ENCODE measurements at places on chromosomes 6 and 20.
A peak's percentile ranks its signal among the peaks of the same experiment; 100 is the strongest.

DNA sequence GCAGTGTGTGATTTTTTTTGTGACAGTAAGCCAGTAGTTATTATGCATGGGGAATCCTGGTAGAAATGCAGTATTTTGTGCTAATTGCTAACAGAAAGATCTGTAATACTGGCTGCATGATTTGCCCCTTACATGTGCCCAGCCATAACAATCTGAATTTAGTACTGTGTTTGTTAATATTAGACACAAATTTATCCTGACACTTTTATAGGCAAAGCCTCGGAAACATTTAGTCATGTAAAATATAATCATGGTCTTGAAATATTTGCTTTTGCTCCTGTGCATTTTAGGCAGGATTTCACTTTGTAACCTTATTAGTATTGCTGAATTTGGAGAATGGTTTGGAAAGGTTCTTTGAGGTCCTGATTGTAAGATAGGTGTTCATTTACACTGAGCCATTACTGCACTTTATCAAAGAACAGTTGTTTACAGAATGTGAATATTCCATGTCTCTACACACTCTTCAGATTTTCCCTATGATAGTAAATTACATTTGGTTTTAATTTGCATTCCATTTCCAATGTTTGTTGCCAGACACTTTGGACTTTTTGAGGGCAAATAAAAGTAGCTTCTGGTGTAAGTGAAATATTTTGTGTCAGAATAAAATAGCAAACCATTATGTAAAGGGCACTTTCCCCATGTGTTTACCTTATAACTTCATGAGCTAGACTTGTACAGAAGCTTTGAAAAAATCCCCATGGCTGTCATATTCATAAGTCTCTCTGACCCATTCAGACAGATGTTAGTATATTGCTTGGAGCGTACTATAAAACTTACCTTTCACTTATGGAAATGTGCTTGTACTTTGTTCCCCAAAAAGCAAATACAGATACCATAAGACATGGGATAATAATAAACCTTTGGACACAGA, 349.9 kb downstream of the ARHGAP18 start:
- no peak for DNase-seq

DNA sequence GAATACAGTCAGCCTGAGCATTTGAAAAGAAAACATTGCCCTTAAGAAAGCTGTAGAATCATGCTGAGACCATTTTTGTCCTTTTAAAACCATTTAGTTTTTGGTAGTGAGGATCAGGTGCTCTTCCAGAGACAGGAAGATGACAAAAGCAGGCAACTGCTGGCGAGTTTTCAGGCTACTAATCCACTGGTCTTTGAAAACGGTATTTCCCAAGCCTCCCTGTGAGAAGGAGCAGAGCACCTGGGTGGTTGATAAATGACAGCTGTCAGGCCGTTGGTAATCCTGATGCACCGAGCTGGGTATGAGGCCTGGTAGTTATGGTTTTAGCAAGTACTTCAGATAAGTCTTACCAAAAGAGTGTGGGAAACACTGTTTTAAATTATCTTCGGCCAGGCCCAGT, 10.1 kb upstream of the SEC63 start:
- no peak for DNase-seq

DNA sequence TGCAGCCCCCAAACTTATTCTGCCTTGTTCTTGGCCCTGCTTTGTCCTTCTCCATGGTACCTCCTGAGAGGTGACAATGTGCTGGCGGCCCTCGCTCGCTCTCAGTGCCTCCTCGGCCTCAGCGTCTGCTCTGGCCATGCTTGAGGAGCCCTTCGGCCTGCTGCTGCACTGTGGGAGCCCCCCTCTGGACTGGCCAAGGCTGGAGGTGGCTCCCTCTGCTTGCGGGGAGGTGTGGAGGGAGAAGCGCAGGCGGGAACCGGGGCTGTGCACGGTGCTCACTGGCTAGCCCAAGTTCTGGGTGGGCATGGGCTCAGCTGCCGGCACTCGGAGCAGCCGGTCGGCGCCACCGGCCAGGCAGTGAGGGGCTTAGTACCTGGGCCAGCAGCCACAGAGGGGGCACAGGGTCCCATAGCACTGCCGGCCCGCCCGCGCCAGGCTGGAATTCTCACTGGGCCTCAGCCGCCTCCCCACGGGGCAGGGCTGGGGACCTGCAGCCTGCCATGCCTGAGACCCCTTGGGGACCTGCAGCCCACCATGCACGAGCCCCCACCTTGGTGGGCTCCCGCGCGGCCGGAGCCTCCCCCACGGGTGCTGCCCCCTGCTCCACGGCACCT, 55.9 kb upstream of the RALGAPA2 start:
- DNase-seq: no peak

DNA sequence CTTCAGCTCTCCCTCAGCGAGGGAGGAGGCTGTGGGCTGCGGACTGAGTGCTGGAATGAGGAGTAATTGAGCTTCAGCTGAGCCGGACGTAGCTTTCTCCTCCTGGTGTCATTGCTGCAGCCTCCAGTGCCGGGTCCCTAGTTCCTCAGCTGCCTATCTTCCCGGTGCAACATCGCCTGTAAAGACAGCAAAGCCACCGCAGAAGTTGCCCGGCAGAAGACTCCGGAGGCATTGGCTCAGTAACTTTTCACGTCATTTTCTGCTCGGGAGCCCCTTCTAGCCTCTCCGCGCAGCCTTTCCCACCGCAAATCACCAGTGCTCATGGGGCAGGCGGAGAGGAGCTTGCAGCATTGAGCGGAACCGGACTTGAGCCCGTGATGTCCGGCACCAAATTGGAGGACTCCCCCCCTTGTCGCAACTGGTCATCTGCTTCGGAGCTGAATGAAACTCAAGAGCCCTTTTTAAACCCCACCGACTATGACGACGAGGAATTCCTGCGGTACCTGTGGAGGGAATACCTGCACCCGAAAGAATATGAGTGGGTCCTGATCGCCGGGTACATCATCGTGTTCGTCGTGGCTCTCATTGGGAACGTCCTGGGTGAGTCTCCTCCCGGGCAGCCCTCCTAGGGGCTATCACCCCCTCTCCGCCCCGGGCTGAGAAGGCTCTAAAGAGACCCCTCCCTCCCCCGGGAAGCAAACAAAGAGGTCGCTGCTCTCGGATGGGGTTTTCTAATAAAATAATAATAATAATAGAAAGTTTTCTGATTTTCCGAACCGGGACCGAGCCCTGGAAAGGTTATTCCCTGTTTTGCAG, at the start of gene HCRTR2:
Gene HCRTR2 (plus strand): TSS at position 305 of the 816 bp plus-strand sequence. CDS start 73 bp downstream, at position 378.
- DNase-seq: peak; percentile 67

- no peak for DNase-seq
Observed at GRCh38 chr6:149050160-149050559, 267.4 kb upstream of the TAB2 start.

- DNase-seq: peak; percentile 85
Observed at GRCh38 chr20:33262658-33263065, 20.4 kb upstream of the BPIFB1 start.

DNA sequence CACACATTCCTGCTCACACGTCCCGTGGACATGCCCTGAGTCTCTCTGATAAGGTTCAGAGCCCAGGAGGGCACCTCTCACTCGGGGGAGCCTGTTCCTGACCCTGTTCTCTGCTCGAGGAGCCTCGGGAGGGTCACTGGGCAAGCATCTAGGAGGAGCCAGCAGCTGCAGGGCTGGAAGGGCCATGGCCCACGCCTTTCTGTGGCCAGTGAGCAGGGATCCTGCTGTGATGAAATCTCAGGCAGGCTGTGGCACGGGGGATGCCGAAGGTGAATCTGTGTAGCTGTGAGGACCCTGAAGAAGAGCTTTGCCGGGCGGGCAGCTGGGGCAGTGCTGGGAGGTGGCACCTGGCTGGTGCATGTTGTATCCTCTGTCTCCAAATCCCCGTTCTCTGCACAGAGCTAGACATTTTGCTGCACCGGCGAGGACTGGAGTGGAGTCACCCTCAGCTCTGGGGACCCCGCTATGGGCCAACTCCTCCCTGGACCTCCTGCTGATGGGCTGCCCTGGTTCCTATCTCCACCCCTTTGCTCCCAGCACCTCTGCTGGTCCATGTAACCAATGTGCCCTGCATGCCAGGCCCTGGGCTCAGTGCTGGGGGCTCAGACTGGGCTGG, 7.1 kb upstream of the NPBWR2 start:
- peak; percentile 0 for DNase-seq

DNA sequence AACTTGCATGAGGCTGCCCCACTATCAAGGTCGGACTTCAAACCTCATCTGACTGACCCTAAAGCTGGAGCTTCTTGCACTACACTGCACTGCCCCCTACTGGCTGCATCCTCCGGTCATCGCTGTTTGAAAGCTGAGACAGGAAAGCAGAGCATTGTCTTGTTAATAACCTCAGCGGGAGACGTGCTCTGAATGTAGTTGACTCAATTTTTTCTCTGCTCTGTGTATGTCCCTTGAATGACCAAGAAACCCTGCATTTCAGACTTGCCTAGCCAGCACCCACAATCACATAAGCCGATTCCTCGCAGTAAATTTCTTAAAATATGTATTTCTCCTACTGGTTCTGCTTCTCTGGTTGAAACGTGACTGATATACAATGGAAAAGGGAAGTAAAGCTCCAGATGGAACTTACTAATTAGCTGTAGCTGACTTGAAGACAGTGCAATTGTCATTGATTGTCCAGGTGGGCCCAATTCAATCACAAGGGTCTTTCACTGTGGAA, 27.8 kb downstream of the TCF21 start:
- DNase-seq: peak; percentile 100

DNA sequence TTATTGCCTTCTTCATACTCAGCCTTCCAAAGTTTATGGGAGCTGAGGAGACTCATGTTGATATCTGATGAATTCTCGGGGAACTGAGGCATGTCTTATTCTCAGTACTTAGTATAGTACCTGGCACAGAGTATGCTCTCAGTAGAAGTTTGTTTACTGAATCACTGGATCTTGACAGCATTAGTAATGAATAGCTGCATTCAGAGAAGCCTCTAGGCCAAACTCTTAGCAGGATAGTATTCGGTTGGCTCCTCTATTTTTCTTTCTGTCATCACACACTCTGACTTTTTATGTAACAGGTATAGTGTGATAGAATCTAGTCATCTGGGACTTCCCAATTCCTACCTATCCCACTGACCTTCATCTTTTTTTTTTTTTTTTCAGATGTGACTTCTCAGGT, 566.4 kb upstream of the MAN1A1 start:
- DNase-seq: no peak

DNA sequence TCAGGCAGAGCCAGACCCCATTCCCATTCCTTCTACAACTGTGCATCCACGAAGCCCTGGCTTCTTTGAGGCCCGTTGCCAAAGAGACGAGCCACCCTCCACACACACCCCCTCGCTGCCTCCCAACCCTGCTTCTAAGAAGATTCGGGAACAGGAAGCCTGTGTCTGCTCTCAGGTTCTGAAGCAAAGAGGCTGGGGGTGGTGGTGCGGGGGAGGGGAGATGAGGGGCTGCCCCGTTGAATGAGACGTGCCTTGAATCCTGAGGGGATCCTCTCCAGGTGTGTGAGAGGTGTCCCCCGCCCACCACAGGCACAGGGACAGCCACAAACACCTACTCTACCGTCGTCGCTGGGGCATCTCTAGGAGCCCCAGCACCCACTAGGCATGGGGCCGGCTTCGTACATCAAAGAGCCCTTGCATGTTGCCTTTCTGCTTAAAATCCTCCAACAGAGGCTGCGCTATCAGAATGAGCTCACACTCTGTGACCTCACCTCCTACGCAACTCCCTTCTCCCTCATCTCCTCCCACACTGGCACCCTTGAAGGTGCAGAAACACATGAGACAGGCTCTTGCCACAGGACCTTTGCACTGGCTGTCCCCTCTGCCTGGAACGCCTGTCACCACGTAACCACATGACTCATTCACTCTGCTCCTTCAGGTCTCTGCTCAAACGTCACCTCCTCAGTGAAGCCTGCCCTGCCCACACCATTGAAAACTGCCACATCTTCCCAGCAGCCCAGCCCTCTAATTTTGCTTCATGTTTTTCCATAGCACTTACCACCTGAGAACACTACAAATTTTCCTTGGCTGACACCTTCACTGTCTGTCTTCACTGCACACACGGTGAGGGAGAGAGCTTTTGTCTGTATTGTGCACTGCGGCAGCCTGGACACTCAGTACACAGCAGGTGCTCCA, 58.5 kb downstream of the PREX1 start:
- peak; percentile 41 for DNase-seq

GRCh38 chr6:162181111-162181510, 546.5 kb downstream of the PRKN start:
- no peak for DNase-seq

GRCh38 chr6:54282186-54282585, 26.1 kb upstream of the TINAG start:
- DNase-seq: no peak

DNA sequence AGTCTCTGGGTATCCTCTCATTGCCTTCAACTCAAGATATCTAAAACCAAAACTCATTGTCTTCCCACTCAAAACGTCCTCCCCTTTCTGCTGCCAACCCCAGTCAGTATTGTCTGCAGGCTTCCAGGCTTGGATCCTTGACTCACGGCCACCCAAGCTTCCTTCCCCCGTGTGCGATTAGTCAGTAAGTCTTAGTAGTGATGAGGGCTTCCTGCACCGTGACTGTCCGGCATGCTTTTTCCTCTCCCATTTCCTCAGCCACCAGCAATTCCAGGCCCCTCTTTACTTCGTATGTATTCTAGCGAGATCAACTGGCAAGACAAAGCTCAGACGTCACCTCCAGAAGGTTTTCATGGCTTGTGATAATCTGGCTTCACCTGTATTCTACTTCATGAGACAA, 88.6 kb upstream of the DUSP22 start:
- no peak for DNase-seq

GRCh38 chr6:130138116-130138908, 84.4 kb downstream of the SAMD3 start:
- DNase-seq: no peak

GRCh38 chr6:130810307-130811030, 16.7 kb upstream of the SMLR1 start:
- DNase-seq: peak; percentile 7

- no peak for DNase-seq
Observed at GRCh38 chr6:30149234-30149633, 11.8 kb downstream of the TRIM10 start.

- DNase-seq: no peak
Observed at GRCh38 chr6:28711788-28712341, 186.2 kb downstream of the GPX5 start.

GRCh38 chr6:62393608-62394007, 107.6 kb upstream of the KHDRBS2 start:
- DNase-seq: peak; percentile 73

Measured in GM23338 (cell line).